ENCODE measurements at places on chromosomes 1 and 21.

DNA sequence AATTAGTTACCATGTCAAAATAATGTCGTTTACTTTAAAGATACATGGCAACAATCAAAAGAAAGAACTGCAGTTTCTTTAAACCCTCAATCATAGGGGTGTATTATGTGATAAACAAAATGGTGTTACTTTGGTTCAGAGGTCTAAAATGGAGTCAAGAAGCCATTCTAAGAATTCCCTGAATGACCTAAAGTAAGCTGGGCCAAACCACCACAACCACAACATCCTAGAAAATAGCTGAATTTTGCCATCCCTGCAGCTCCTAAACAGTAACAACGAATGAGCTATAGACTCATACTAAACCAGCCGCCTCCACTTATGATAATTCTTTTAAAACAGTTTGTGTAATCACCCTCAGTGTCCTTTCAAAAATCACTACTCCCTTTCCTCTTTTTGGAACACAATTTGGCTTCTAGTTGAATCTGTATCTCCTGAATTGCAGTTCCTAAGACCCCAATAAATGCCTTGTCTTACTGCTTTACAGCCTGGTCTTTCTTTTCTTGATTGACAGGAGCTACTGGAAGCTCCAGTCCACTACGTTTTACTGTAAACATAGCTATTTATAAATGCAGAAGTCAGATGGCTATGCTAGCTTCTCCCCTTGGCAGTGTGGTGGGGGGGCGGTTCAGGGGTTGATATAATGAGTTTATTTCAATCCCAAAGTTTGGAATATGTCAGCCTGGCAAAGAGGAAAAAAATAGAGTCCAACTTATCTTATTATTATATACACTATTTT lies 84.3 kb downstream of the PLPPR4 start:
- DNase-seq, result no peak

DNA sequence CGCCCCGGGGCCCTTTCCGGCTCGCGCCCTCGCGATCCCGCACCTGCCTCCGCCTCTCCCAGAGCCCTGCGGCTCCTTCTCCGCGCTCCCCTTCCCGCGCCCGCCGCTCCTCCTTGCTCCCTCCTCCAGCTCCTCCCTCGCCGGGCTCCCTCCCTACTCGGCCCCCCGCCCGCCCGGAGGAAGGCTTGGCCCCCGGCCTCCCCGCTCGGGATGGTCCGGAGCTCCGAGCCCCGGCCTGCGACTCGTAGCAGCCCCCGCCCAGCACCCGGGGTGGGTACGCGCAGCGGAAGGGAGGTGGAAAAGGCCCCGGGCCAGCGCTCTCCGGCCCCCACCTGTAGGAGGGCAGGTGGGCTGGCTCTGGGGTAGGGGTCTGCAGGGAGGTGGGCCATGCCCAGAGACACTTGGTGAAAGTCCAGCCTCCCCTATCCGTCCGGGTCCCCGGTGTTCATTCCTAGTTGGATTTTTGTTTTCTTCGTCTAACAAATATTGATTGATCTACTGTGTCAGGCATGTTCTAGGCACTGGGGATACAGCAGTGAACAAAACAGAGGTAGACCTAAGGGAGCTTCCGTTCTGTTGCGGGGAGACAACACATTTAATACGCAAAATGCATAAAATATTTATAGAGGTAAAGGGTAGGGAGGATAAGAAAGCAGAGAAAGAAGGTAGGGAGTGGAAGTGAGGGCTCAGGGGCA lies at the start of gene HTR1D:
HTR1D (minus strand) TSS at position 82 of the 695 bp plus-strand sequence. CDS start 23,283 bp downstream, outside the sequence.
- DNase-seq, result no peak

DNA sequence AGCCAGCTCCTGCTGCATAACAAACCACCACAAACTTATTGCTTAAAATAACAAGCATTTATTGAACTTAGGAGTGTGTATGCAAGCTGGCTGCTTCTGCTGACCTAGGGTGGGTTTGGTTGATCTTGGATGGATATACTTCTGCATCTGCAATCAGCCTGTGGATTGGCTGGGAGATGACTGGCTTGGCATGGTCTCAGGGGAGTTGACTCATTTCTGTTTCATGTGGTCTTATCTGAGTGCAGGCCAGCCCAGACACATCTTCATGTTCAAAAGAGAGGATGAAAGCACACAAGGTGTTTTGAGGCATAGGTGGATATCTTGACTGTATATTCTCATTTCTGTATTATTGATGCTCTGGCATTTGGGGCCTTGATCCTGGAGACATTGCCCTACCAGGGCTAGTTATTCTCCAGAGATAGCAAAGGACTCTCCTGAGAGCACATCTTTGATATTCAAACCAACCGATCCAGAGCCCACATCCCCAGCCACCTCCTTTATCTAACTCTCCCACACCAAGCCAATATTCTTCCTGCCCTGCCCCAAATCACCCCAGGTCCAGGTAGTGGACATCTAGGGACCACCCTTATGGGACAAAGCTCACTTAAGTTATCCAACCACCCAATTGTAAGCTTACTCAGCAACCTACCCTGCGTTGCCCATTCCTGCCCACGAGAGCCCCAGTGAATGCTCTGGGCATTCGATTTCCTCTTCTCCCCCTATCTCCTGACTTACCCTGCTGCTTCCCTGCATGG lies 350.8 kb downstream of the PTPRU start:
- no peak for DNase-seq

DNA sequence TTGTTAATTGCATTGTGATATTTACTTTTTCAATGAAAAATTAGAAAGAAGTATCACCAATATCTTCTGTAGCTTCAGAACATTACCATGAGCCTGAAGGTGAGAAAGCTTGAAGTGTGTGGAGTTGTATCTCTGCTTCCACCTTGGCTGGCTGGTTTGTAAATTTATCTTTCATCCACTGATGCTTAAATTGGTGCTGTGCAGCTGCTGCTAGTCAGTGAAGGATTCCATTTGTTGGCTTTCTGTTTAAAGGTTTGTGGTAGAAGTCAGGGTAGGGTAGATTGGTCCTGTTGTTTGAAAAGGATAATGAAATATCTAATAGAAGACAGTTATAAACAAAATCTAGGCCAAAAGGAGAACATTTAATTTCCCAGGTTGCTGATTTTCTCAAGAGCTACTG lies 105.7 kb downstream of the C1orf21 start:
- no peak for DNase-seq

All from stimulated activated CD8-positive, alpha-beta memory T cell treated with anti-CD3 and anti-CD28 coated beads, Interleukin-2, amount 100 ng/mL, for 1 hour (primary cell).